SJSA1 (cell line): ENCODE measurements at places on chromosomes 7 and 10. TPM values are rescaled to one million over a fixed set of nuclear protein-coding genes. Genes with fewer than 3 reads are reported as not detected.
A peak's percentile ranks its signal among the peaks of the same experiment; 100 is the strongest.

- H3K4me1 ChIP-seq, result no peaks in the 10 kb centered on the region
- no peaks in the 10 kb centered on the region for H3K27me3 ChIP-seq
- no peak for DNase-seq
- no peak overlapping the region for H3K4me3 ChIP-seq
- no peaks in the 10 kb centered on the region for H3K36me3 ChIP-seq
Observed at GRCh38 chr10:723973-724372, 34.5 kb upstream of the DIP2C start.

DNA sequence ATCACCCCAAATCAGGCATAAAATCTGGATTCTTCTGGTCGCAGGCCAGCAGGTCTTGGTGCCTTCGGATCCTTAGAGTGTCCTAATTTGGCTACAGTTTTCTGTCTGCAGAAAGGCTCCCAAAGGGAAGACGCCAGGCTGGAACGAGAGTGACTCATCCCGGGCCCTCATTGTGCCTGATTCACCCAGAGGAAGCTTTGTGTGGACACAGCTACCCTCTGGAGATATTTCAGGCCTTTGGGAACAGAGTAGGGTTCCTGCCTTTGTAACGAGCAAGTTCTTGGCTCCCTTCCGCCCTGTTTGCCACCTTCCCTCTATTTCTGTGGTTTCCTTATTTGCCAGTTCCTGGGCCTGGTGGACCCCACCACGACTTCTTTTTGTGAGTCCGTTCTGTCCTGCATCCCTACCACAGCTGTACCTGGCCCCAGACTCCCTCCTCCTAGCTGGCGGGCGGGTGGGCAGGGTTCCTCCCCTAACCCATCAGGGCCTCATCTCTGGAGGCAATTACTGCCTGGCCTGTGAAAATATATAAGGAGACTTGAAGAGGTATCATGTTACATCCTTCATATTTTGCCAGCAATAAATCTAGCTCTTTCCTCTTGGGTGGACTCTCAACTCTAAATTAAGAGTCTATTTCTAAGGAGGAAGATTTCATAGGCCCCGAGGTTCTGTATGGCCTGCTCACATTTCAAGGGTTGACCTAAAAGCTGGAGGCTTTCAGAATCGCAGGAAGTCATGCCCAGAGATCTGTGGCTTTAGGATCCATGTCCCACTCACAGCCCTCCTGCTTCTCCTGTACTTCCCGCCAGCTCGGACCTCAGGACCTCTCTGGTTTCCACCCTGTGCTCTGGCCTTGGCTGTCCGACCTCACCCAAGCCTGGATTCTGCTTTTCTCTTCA is 219.2 kb upstream of the ZNF32 start:
- no peak overlapping the region for H3K4me3 ChIP-seq
- H3K27me3 ChIP-seq, result no peaks in the 10 kb centered on the region
- peak; percentile 88 for DNase-seq
- H3K36me3 ChIP-seq, result no peaks in the 10 kb centered on the region
- peak overlapping the region; percentile 72 for H3K27ac ChIP-seq
- peaks cover 42% of the 10 kb centered on the region for H3K4me1 ChIP-seq

SAMD8 gene
- total RNA-seq, result 11.0 and 24.8 TPM in 2 replicates

- no peaks in the 10 kb centered on the region for H3K36me3 ChIP-seq
- DNase-seq, result no peak
- H3K4me1 ChIP-seq, result peaks cover 11% of the 10 kb centered on the region
- H3K4me3 ChIP-seq, result no peak overlapping the region
- H3K27ac ChIP-seq, result no peak overlapping the region
- H3K27me3 ChIP-seq, result no peaks in the 10 kb centered on the region
Observed at GRCh38 chr10:100043796-100044195, 34.0 kb upstream of the DNMBP start.

GRCh38 chr7:91285696-91286355 is 21.6 kb downstream of the FZD1 start:
- H3K27me3 ChIP-seq, result no peaks in the 10 kb centered on the region
- no peaks in the 10 kb centered on the region for H3K4me1 ChIP-seq
- H3K4me3 ChIP-seq, result no peak overlapping the region
- no peak for DNase-seq
- H3K36me3 ChIP-seq, result no peaks in the 10 kb centered on the region

DNA sequence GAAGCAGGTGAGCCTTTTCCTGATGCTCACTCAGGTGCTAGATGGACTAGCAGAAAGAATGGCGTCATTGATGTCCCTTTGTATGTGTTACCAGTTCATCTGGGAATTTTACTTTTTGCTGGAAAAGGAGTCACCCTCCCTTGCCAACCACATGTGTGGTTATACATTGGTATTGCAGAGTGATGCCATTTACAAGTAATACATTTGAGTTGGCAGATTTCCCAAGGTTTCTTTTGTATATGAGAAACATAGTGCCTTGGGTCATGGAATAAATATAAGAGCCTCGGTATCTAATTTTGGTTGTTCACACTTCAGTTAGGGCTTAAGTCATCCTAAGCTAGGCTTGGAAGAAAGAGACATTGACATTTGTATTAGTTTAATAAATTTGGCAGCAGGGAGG is 10.4 kb upstream of the ATXN7L1 start:
- no peaks in the 10 kb centered on the region; the same call in 1 of the 2 replicates for H3K4me1 ChIP-seq
- H3K27me3 ChIP-seq, result no peaks in the 10 kb centered on the region
- no peaks in the 10 kb centered on the region for H3K36me3 ChIP-seq
